ENCODE measurements at places on chromosomes 13 and 19.

DNA sequence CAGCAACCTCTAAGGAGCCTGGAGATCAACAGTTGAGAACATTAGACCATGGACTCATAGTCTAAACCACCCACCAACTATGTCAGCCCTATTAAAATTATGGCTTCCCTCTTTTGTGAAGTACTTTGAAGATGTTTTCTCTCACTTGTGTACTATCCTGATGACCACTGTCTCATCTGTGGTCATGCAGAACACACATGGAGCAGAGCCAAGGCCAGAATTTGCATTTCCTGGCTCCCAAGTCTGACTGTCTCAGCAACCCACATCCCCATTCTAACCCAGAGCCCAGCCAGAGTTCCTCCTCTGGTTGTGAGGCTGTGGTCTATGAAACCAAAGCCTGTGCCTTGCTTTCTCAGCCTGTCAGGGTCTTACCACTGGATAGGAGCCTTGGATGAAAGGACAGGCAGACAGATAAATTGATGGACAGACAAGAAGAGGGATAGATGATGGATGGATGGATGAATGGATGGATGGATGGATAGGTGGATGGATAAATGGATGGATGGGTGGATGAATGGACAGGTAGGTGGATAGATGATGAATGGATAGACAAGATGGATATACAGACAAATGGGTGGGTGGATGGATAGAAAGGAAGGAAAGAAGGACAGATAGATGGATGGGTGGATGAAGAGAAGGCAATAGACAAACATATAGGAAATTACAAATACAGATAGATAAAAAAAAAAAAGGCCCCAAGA, 35.4 kb downstream of the ZNF557 start:
- no peak for DNase-seq

- DNase-seq: no peak
Observed at GRCh38 chr19:55460670-55461258, 678 bp downstream of the ISOC2 start.

DNA sequence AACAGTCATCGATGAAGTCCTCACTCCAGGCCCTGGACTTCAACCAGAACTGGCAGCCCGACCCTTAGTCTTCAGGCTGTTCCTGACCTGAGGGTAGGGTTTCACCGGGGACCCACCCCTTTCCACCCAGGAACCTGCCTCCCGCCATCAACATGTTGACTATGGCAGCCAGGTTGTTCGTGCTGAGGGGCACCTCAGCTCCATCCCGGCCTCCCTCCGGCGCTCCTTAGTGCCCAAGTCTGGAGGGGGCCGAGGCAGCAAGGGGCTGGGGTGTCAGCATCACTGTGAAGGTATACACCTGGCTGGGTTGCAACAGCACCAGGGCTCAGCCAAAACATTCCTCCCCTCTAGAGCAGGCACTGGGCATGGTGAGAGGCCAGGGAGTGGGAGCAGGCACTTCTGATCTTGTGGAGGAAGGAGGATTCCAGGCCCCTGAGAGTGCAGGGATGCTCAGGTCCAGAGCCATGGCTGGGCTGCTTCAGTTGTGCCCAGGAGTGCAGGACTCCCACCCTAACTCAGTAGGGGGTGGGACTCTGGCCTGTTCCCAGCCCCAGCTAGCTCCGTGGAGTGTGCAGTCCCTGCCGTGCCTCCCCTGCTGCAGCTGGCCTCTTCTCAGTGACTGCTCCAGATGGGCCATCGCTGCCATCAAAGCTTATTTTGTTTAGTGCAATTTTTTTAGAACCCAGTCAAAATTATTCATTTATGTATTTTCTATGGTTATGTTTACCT, 1445.9 kb downstream of the PCDH9 start:
- no peak for DNase-seq

DNA sequence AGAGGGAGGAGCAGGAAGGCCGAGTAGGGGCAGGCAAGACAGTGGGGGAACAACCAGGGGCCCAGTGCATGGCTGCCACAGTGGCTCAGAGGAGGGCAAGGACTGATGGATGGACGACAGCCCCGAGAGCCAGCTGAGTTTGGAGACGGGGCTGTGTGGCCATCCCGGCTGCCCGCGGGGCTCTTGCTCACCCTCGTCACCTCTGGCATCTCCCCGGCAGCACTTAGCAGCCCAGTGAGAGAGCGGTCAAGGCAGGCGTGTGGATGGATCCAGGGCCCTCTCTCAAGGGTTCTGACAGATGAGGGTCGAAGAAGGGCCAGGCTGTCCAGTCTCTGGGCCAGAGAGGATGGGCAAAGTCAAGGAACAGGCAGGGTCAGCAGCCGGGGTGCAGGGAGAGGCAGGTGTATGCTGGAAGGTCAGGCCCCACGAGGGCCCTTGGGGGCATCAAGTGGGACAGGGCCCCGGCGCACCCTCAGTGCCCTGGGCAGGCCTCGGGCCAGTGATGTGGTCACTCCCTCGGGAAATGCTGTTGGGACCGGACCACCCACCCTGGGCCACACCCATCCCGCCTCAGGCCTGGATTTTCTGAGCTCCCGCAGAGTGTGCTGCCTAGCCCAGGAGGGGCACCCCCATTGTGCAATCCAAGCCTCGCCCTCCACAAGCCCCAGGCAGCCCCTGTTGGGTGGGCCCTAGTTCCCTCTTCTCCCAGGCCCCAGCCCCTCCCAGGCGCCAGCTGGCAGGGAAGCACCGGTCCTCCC, 56.4 kb upstream of the TPM4 start:
- no peak for DNase-seq

DNA sequence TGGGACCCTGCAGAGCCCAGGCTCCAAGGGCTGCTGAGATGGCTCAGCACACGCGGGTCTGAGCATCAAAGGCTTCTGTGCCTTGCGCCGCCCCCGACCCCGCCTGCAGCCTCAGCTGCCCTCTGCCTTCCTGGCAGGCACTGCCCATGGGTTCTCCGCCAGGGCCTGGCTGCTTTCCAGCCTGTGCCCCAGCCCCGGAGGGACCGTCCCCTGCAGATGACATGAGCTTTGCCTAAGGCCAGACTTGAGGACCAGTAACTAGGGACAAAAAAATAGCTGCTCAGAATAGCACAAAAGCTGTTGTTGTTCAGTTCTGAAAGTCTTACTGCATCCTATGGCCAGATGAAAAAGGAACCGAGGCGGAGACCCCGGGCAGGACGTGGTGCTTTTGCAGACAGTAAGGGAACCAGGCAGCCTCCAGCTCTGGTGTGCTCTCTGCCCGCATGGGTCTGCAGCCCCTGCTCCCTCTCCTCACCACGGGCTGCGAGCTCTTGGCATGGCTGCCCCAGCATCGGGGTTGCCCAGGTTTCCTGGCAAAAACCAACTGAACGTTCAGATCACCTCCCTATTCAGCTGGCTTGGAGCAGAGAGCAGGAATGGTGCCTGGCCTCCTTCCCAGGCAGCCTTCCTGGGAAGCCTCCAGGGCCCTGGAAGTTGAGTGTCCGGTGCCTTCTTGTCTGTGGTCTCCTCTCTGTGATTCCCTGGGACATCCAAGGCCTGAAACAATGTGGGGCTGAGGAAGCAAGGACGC, 12.5 kb upstream of the CFAP97D2 start:
- no peak for DNase-seq
